ENCODE measurements at places on chromosomes 16 and 17.

- DNase-seq = no peak
These were observed 44.8 kb upstream of the NLRP1 start for GRCh38 chr17:5629128-5629527.

DNA sequence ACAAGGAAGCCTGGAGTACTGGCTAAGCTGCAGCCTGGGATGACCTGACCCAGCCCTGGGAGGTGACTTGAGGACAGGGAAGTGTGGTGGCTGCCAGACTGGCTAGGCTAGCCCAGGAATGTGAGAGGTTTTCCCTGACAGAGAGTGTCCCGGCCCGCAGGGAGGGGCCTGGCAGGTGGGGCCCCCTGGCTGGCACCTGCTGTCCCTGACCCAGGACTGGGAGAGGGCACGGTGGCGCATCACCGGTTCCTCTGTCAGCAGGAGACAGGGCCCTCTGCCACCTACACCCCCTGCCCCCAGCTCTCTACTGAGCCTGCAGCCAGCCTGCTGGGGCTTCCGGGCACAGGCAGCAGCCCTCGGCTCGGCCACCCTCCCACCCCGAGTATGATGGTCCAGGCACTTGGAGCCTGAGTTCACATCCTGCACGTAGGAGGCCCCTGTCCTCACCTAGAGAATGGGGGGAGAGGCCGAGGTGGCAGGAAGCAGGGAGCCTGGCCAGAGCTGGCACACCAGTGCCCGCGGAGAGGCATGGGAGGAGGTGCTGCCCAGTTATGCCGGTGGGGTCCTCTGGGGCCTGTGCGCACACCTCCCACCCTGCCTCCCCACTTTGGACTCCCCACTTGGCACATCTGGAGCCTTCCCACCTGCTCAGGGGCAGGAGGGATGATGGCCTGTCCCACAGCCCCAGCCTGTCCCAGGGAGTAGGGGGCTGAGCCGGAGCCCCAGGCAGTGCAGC is 528 bp downstream of the PRSS27 start:
- peak; percentile 93 for DNase-seq

DNA sequence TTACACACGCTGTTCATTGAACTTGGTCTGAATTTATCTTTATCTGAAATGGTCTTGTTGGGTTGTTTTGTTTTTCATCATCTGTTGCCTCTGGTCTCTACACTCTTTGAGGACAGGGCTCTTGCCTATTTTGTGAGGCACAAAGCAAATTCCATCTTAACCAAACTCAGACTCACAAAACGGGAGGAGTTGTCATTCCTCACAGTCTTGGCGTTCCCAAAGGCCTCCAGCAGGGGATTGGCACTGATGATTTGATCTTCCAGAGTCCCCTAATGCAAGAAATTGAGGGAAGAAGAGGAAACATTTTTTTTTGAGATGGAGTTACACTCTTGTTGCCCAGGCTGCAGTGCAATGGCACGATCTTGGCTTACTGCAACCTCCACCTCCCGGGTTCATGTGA is 8.7 kb downstream of the MYH3 start:
- no peak for DNase-seq

GRCh38 chr16:85878875-85879274 is 20.1 kb upstream of the IRF8 start:
- DNase-seq = no peak

DNA sequence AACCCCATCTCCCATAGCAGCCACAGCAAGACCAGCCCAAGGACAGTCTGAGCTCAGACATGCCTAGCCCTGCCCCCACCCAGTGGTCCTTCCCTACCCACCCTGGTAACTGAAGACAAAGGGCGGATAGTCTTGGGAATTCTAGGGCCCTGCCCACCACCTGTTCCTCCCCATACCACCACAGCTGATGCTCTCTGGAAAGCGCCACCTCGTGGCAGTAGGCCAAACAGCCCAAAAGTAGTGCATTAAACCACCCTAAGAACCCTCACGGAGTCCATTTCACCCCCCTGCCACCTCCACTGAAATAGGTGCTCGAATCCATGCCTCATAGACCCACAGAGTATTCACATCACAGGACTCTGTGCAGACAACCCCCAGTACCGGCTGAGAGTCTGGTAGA is 1021.4 kb downstream of the CDH8 start:
- DNase-seq = no peak

- no peak for DNase-seq
These were observed 28.3 kb downstream of the TBCD start for GRCh38 chr17:82780195-82780594.
